AG08395 (cell line): ENCODE measurements at places on chromosomes 1 and 21.

GRCh38 chr1:160522622-160523345, at the start of gene SLAMF6:
SLAMF6 (minus strand) TSS chr1:160523255; CDS start chr1:160523192, 63 bp downstream.
- DNase-seq, result no peak

- DNase-seq, result no peak
Measured at GRCh38 chr1:153525088-153525728, 10.6 kb downstream of the S100A6 start.

GRCh38 chr1:48084826-48085225, 87.6 kb upstream of the TRABD2B start:
- DNase-seq, result no peak

GRCh38 chr21:40244981-40245380, 377.7 kb downstream of the PCP4 start:
- DNase-seq, result no peak

GRCh38 chr21:41207401-41208375, 39.7 kb downstream of the BACE2 start:
- DNase-seq, result peak; percentile 83

- DNase-seq, result no peak
Measured at GRCh38 chr21:41958886-41959563, 5.2 kb upstream of the C2CD2 start.

- peak; percentile 72 for DNase-seq
Measured at GRCh38 chr1:84505493-84506001, 639 bp upstream of the SPATA1 start.

- no peak for DNase-seq
Measured at GRCh38 chr1:74679811-74680210, 6.2 kb upstream of the ERICH3 start.
